ENCODE measurements at places on chromosomes 6 and 20.

DNA sequence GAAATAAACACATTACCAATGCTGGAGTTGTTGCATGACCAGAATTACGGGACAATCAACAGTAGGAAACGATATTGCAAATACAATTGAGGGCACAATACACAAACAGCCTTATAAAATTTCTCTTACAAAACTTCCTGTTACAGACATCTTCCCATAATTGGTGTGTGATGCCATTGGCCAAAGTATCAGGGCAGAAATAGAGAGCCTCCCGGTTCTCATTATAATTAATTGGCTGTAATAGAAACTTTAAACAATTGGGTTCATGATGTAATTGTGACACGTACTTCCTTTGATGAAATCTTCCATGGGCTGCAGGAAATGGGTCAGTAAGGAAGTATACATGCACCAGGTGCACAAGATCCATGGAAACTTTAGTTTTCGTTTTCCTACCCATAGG lies 40.3 kb upstream of the RALGAPA2 start:
- no peak for DNase-seq

DNA sequence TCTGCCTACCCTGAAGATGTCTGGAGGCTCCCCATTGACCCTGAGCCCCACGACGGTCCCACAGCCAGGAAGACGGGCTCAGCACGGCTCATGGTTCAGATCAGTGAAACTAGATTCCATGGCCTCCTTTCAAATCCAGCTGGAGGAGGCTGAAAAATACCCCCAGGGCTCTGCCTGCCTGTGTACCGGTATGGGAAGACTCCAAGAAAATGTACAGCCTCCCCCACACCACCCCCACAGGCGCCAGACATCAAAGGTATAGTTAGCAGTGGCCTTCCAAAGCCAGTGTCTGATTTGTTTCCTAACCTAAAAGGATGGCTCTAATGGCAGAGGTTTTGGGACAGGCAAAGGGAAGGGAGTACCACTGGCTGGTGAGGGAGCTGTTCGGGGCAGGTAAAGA lies 86.2 kb upstream of the SNAP25 start:
- no peak for DNase-seq

DNA sequence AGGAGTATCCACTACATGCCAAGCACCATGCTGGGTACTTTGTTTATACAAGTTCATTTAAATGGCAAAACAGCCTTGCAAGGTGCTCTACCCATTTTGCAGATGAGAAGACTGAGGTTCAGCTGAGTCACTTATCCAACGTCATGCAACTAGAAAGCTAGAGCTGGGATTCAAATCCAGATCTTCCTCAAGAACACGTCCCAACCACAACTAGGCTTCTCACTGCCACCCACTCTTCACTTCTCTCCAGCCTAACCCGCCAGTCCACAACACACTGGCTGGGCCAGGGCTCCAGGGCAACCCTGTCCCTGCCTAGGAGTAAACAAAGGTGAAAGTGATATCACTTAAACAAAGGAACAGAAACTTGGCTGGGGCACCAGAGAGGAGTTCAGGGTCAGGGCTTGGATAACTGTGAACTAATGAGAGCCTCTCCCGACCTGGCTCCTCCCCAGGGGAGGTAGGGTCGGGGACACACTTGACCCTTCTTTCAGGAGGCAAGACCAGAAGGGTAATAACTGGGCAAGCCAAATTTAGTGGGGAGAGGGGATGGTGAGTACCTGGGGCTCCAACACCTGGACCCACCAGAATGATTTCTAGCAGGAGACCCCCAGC lies 7.9 kb downstream of the SDC4 start:
- DNase-seq = no peak

DNA sequence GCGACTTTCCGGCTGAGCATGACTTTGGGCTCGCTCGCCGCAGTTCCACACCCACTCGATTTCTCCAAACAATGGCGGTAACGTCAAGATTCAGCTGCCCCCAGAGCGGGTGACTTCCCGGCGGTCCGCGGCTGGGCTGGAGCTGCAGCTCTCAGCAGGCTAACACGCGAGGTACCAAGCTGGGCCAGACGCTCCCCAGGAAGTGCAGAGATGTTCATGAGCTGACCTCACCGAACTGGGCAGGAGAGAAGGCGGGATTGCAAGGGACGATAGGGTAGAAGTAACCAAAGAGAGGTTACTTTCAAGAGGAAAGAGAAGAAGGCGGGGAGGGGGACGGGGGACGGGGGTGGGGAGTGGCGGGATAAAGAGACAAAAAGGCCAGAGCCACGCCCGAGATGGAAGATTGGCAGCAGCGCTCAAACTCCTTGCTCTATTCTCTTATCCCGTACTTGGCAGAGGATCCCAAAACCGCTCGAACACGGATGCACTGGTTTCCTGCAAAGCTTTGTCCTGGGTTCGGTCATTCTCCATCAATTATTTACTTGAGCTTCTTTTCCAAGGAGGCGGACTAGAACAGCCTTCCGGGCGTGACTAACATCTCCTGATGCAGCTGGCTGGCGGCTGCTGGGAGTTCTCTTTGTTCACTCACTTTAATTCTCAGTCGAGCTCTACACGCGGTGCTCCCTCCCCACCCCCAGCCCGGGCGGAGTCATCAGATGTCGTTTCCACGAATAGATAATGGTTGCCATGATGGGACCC lies at the start of gene MTCL3:
Gene MTCL3 (minus strand): TSS at position 626 of the 759 bp plus-strand sequence.
- DNase-seq = no peak

DNA sequence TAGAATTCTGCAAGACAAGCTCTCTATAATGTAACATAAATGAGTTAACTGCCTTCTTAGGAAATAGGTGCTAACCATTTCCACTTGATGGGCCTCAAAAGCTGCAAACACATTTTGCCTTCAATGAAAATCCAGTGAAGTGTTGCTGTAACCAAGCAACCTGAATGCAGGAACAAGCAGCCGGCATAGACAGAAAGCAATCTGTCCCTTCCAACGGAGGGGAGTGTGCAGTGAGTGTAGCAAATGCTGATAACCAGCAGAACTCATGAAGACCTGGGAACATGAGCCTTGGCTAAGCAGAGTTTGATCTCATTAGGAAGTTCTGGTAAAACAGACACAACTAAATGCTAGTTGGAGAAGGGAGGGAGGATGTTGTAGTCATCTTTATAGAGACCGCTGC lies 697.8 kb downstream of the KIF16B start:
- DNase-seq = no peak

- no peak for DNase-seq
Measured at GRCh38 chr20:7493311-7493710, 446.9 kb downstream of the HAO1 start.

DNA sequence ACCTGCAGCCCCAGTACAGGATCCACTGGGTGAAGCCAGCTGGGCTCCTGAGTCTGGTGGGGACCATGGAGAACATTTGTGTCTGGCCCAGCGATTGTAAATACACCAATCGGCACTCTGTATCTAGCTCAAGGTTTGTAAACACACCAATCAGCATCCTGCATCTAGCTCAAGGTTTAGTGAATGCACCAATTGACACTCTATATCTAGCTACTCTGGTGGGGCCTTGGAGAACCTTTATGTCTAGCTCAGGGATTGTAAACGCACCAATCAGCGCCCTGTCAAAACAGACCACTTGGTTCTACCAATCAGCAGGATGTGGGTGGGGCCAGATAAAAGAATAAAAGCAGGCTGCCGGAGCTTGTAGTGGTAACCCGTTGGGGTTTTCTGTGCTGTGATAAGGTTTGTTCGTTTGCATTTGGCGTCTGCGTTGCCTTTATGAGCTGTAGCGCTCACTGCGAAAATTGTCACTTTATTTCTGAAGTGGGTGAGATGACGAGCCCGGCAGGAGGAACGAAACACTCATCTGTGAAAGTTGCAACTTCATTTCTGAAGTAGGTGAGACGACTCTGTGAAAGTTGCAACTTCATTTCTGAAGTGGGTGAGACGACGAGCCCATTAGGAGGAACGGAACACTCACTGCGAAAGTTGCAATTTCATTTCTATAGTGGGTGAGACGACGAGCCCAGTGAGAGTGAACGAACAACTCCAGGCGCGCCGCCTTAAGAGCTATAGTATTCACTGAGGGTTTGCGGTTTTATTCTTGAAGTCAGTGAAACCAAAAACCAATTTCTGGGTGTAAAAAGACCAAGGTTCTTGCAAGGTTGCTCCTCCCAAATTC lies 31.1 kb downstream of the SERPINB6 start:
- no peak for DNase-seq

DNA sequence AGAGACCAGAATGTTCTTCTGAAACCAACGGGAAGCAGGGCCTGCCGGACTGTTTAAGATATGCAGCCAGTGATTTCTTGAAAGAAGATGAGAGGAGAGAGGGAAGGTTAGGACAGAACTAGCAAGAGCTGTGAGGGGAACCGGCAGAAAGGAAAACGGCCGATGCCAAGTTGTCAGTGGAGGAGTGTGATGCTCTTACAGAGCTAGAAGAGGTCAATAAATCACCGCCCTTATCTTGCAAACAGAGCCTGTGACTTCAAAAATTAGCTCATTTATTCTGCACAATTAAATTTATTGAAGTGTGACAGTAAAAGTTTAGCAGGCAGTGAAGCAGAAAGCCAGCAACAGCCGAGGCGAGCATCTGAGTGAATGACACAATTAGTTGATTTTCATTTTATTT lies 509.5 kb upstream of the ID4 start:
- DNase-seq = no peak

GRCh38 chr6:127365874-127366273 lies 22.5 kb upstream of the ECHDC1 start:
- no peak for DNase-seq

DNA sequence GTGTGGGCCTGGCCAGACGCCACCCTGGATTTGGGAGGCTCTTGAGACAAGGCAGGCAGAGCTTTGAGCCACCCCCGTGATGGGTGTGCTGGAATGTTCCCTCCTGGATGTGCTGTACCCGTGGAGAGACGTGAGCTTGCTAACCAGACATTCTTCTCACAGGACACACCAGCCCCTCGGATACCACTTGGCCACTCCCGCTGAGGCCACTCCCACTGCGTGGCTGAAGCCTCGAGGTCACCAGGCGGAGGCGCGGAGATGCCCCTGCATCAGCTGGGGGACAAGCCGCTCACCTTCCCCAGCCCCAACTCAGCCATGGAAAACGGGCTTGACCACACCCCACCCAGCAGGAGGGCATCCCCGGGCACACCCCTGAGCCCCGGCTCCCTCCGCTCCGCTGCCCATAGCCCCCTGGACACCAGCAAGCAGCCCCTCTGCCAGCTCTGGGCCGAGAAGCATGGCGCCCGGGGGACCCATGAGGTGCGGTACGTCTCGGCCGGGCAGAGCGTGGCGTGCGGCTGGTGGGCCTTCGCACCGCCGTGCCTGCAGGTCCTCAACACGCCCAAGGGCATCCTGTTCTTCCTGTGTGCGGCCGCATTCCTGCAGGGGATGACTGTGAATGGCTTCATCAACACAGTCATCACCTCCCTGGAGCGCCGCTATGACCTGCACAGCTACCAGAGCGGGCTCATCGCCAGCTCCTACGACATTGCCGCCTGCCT lies 14.1 kb downstream of the SLCO4A1 start:
- DNase-seq = no peak

DNA sequence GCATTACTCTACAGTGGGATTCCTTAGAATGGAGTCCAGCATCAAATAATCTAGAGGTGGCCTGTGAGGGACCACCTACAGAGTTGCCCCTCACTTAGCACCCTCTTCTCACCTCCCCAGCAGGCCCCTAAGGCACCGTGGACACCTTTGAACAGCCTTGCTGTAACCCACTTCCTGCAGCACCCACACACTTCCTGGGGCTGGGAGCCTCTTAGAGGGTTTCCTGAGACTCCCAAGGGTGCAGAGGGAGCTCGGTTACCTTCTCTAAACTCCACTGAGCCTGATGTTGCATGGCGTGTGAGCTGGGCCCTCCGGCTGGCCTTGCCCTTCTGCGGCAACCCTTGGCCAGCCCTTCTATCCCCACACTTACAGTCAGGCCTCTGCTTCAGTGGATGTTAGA lies 7.3 kb upstream of the SIRPG start:
- no peak for DNase-seq

DNA sequence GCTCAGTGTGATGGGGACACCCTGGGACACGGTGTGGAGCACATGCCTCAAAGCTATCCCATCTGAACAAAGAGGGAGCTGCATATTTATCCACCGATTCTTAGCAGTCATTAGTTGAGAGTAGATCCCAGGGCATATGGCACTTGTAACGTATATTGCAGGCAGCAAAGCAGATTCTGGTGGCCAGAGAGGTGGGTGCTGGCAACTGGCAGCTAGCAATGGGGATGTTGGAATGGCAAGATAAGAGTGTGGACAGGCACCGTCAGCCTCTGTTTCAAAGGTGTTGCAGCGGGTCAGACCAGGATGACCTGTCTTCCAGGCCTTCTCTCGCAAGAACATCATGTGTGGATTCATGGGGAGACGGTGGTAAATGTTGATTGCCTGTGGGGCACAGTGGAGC lies 287.8 kb upstream of the RNF24 start:
- no peak for DNase-seq

GRCh38 chr6:151577257-151577656 lies 83.4 kb downstream of the CCDC170 start:
- no peak for DNase-seq

DNA sequence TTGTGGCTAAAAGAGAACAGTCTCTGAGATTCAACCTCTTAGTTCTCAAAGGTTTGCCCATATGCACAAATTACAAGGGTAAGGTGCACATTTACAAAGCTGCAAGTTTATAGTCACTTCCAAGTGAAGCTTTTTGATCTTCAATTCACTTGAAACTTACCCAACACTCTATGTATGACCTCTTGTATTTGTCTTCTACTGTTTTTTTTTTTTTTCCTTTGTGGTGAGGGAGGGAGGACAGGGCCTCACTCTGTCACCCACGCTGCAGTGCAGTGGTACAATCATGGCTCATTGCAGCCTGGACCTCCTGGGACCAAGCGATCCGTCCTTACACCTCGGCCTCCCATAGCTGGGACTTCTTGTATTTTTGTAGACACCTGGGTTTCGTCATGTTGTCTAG lies 4.5 kb upstream of the FOXO3 start:
- no peak for DNase-seq

- no peak for DNase-seq
Measured at GRCh38 chr6:108565893-108566292, 5.2 kb downstream of the FOXO3 start.

DNA sequence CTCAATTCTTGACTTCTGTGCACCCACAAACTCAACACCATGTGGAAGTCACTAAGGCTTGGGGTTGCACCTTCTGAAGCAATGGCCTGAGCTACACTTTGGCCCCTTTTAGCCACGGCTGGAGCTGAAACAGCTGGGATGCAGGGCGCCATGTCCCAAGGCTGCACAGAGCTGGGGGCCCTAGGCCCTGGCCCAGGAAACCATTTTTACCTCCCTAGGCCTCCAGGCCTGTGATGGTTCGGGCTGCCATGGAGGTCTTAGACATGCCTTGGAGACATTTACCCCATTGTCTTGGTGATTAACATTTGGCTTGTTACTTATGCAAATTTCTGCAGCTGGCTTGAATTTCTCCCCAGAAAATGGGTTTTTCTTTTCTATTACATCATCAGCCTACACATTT lies 86.9 kb downstream of the MTFR2 start:
- DNase-seq = no peak

DNA sequence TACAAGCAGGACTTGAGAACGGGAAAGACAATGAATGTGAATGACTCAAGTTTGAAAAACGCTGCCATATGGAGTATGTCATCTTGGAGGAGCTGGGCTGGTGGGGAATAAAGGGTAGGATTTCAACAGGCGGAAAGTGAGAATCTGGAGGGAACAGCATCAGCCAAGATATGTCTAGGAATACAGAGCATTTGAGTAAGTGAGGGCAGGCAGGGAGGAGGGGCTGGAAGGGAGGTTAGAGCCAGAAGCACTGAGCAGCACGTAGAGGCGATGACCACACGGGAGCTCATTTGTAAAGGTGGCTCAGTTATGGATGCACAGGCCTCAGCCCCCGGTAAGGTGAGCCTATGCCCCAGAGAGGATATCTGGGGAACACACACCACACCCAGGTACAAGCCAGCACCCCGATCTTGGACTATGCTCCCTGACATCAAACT lies 115.1 kb downstream of the ZMYND8 start:
- DNase-seq = no peak

- DNase-seq = no peak
Measured at GRCh38 chr20:56685879-56686278, 56.8 kb downstream of the TFAP2C start.
